Progenitor cell of endocrine pancreas (in vitro differentiated cells): ENCODE measurements at places on chromosomes 16 and 17. TPM values are rescaled to one million over a fixed set of nuclear protein-coding genes. Genes with fewer than 3 reads are reported as not detected.

RFFL gene
- total RNA-seq: 34.0 and 35.2 TPM in 2 replicates

- no peak for DNase-seq
Measured at GRCh38 chr17:40025991-40026815, 11.0 kb downstream of the CSF3 start.

CHST6 gene
- total RNA-seq: 7.7 and 8.4 TPM in 2 replicates

GRCh38 chr17:17888371-17888770, 51.6 kb upstream of the SREBF1 start:
- no peak for DNase-seq

DNA sequence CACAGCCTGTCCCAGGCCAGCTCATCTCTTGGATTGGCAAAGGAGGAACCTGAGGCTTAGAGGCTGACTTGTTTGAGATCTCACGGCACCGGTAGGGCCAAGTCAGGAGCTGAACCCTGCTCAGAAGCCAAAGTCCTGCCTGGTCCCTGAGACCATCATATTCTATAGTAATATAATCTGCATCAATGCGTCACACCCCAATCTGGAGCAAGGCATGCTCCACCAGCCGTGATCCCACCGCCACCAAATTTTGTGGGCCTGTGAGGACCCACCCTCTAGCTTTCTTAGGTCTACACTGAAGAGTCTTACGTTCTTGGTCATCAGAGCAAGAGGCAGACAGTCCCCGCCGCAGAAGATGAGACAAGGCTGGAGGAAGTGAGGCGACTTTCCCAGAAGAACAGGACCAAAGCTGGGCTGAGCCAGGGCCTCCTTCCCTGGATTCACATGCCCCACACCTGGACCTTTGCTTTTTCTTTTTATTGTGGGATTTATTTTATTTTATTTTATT, 2.7 kb downstream of the SULT1A1 start:
- DNase-seq: no peak

DNA sequence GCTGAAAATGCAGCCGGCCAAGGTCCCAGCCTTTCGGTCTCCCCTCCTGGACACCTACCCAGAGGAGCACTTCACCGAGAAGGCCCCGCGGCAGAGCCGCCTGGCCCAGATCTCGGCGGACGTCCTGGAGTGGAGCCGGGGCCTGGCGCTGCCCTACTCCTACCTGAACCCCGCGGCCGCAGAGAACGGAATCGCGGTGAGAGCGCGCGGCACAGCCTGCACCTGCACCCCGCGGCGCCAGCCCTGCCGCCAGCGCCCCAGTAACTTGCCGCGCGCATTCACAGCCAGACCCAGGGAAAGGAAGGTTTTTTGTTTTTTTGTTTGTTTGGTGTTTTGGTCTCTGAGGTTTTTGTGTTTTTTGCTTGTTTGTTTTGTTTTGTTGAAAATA, 15.2 kb downstream of the ALOX12B start:
- no peak for DNase-seq

DNA sequence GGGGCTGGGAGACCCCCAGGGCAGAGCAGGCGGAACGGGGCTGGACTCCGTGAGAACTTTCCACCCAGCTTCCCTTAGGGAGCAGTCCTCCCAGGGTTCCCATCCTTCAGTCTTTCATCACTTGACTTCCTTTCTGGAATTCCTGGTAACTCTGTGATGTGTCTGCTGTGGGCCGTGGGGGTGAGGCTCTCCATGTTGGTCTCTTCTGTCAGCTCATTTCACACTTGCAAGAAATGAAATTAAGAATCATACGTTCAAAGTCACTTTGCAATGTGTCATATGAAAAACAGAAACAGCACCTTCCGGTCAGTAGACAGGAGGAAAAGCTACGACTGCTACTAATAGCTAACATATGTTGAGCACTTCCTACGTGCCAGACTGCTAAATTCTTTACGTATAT, 5.4 kb upstream of the BBS2 start:
- DNase-seq: no peak

TBC1D3G gene
- total RNA-seq: not detected in 2 replicates

DNA sequence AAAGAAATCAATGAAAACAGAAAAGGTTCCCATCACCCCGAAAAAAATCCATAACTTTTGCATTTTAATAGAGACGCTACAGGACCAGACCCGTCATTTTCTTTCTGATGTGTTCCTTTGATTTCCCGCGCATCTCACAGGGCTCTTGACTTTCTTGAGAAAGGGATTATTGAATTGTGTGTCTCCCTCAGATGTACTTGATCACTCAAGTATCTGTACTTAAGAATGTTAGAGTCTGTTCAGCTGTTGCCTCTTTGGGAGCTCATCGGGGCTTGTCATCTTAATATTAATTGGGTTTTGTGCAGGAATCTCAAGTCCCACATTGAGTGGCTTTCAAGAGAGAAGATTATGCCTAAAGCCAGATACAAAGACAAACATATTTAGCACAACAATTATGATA, 606.4 kb upstream of the SALL1 start:
- DNase-seq: no peak

GRCh38 chr16:50195276-50195675, 42.2 kb downstream of the TENT4B start:
- DNase-seq: no peak

PRAC2 gene
- total RNA-seq: not detected in 2 replicates

DNA sequence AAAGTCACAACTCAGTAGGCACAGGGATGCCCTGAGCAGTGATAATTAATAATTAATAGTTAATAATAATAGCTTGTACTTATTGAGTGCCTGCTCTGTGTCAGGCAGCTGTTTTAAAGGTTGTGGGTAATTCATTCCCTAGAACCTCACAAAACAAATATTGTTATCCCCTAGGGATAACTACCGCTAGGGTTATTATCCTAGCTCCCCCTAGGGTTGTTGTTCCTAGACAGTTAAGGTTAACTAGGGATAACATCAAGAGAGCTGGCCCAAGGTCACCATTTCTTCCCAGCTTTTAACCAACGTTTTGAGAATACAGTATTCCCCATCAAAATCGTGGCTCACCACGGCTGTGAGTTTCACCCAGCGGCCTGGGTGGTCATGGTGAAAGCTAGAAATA, 180.1 kb downstream of the PRKCB start:
- DNase-seq: no peak

GRCh38 chr16:84245956-84246678, 6.3 kb upstream of the KCNG4 start:
- DNase-seq: no peak

- no peak for DNase-seq
Measured at GRCh38 chr16:62863139-62863538, 826.9 kb upstream of the CDH8 start.

GRCh38 chr16:67104061-67104460, 5.7 kb upstream of the PHAF1 start:
- no peak for DNase-seq

- DNase-seq: no peak
Measured at GRCh38 chr17:39080421-39081078, 70.9 kb downstream of the PLXDC1 start.

- DNase-seq: no peak
Measured at GRCh38 chr16:6864671-6865070, 468.0 kb upstream of the RBFOX1 start.

- DNase-seq: no peak
Measured at GRCh38 chr17:63945784-63946439, 13.8 kb upstream of the CD79B start.
